Activated CD8-positive, alpha-beta memory T cell treated with anti-CD3 and anti-CD28 coated beads, Interleukin-2, amount 10 ng/mL, durations not matched to agents 7 days and 5 days (primary cell): ENCODE measurements at places on chromosomes 16 and 17.

- peak; percentile 94 for DNase-seq
These were observed 1.3 kb downstream of the ZNF276 start for GRCh38 chr16:89722392-89723278.

DNA sequence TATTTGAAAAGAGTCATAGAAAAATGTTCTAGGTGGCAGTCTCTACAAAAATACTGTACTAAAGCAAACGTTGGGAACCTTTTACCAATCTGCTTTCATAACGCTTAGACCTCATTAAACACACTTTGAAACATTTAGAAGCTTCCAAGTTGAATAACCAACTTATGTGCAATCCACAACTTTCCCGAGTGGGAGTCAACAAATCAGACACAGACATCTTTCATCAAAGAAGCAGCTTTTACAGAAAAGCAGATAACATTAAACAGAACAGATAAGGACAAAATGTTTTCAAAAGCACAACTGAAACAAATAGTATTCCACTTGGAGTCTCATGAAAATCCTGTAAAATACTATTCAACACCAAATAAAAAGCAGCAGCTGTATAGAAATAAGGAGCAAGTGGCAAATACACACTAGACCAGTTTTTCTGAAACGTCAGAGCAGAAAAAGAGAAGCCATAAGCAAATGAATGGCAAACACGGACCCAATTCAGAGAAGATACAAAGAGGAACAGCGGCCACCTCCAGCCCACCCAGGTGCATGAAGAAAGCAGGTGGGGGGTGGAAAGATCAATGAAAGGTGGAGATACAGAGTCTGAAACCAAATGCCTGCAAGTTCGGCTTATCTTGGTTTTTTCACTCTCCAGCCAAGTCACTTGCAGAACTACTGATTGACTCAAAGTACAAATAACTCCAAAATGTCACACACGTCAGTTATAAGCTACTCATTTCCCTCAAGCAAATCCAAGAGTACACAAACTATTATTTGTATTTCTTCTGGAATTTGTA is 18.4 kb upstream of the FBF1 start:
- DNase-seq, result no peak

GRCh38 chr17:8300627-8301242 is 5.5 kb upstream of the SLC25A35 start:
- DNase-seq, result peak; percentile 74

- peak; percentile 89 for DNase-seq
These were observed 289.4 kb downstream of the SEC14L1 start for GRCh38 chr17:77429969-77430752.

DNA sequence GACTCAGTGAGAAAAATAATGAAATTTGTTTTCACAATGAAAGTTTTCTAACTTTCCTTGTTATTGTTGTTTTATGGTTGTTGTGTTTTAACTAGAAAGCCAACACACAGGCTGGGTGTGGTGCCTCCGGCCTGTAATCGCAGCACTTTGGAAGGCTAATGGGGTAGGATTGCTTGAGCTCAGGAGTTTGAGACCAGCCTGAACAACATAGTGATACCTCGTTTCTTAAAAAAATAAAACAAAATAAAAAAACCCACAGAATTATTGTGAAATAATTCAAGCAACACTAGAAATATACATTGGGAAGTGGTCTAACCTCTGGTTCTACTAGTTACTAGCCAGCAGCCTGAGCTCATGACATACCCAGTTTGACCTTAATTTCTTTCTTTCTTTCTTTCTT is 630 bp downstream of the MILR1 start:
- DNase-seq, result no peak

DNA sequence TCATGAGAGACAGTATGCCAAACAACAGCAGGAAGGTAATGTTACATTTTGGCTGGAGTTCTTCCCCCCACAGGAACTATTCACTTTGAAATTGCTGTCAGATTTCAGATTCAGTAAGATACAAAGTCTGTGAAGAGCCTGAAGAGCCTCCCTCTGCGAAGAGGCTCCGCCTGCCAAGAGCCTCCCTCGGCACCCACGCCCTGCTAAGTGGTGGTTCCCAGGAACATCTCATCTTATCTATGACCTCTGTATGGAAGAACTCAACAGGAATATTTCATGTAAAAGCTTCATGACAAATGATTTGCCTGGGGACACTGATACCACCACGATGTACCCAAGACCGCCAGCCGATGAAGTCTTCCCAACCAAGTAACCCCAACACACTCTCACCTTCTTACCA is 3.2 kb downstream of the ZC3H7A start:
- DNase-seq, result no peak

GRCh38 chr17:32980230-32980629 is 11.4 kb upstream of the SPACA3 start:
- no peak for DNase-seq

- DNase-seq, result peak; percentile 48
These were observed 21.6 kb upstream of the STH start for GRCh38 chr17:45977506-45977824.

DNA sequence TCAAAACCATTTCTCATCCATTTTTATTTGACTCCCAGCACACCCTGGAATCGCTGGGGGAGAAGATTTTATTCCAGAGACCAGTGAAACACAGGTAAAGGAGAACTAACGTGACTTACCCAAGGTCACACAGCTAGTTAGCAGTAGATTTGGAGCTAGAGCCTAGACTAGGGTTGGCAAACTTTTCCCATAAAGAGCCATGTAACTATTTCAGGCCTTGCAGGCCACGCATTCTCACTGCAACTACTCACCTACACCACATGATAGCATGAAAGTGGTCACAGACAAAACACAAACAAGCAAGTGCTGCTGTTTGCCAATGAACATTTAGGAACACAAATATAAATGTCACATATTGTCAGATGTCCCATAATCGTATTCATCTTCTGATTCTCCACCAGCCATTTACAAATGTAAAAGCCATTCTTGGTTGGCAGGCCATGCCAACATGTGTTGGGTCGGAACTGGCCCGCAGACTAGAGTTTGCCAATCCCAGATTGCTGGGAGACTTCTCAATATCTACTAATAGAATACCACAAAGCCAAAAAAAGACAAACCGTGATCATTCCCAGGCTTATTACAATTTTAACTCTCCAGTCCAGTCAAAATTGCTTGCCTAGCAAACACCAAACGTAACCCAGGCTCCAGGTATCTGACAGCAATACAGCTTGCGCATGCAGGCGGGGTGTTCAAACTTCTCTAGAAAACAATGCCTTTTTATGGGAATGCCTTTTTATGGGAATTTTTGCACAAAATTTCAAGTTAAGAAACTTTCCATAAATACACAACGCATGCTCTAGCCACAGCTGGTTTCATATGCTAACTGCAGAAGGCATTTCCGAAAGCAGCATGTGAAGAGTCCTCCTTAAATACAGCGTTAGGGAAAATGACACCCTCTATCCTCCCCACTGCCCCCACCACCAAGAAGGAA is 20.9 kb downstream of the ZFHX3 start:
- no peak for DNase-seq

DNA sequence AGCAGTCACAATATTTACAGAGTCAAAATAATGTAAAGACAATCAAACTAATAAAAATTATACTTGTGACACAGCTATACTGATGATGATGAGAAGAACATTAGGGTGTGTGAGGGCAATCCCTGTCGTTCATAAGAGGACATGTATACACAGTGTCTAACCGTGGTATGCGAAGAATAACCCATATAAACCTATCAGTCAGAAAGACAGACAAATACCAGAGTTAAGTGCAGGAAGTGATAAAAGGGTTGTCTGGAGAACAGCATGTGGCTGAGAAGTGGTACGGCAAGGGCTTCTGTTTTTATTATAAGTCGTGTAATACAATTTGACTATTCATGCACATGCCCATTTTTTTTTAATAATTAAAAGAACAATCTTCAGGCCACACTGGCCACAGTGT is 46.7 kb downstream of the LMF1 start:
- DNase-seq, result no peak

DNA sequence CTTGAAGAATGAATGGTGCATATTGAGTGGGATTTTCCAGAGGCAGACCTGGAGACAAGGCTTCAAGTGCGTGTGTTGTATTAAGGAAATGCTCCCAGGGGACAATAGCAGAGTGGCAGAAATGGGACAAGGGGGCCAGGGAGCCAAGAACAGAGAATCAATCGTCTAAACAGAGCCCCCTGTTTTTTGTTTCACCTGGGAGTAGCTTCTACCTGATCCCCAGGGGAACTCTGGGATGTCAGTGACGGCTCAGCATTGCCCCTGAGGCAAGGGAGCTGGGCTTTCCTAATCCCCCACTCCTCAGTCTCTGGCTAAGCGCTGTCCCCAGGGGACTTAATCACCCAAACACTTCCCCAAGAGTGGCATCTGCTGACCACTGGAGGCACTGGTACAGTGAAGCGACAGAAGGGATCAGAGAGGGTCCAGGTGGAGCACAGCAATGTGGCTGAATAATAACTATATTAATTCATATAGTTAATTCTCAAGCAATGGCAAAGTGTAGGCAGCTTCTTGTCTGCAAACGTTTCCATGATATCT is 35.7 kb upstream of the C16orf78 start:
- no peak for DNase-seq

DNA sequence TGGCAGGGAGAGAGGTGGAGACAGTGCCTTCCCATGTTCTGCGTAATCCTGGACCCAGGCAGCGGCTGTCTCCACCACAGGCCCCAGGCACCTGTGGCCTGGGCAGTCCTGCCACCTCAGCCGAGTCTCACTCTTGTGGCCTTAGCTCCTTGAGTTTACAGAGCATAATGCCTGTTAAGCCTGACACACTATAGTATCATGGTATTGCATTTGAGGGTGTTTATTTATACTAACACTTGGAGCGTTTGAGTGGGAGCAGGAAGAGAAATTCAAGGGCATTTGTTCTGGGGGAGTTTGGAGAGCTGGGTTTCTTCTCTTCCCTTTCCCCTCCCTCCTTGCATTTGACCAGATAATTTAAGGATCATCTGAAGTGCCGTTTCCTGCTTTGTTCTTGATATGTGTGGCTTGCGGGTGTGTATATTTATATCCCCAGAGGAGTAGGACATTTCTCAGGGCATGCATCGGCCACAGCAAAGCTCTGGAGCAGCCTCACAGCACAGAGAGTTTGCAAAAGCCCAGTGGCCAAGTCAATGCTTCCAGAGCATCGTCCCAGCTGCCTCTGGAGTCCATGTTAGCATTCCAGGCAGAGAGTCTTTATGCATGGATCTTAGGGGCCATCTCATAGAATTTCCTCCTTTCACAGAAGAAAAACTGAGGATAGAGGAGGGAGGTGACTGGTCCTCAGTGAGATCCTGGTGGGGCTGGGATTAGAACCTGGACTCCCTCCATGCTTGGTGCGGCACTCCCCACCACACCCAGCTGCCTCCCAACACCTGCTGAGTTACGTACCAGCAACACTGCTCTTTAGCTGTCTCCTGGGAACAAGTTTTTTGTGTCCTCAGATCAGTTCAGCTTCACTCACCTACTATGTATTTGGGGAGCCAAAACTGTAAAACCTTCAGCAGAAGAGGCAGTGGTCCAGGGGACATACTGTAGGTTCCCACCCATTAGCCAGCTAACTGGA is 222.8 kb downstream of the CCDC182 start:
- DNase-seq, result no peak

- no peak for DNase-seq
These were observed 3.7 kb upstream of the USP32 start for GRCh38 chr17:60395508-60396065.

DNA sequence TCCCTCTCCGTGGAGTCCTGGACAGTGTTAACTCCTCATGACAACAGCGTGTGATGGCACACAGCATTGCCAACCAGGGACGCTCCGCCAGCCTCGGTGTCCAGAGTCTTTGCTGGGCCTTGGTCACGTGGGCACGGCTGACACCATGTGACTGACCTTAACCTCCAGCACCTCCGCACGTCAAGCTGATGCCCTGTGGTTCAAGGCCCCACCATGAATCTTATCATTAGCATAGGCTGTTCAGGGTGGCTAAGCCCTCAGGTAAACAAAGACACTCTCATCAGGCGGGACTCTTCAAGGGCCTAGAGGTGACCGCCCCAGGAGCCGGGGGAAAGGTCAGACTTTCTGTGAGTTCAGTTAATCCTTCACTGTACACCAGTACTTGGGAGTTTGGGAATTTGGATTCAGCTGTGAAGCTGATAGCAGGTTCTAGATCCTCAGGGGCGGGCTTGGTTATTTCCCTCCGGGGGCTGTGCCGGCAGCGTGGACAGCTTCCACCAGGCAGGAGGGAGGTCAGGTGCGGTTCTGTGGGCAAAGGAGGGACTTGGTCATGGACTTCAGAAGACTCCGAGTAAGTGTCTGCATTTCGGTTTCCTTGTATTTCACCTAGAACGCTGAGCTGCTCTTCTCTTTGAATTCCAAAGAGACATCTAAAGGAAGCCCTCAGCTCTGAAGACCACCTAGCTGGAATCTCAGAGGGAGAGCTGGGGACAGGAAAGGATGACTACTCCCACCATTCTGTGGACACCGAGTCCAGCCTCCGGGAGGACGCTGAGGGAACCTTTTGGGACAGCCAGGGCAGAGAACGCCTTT is 195.5 kb upstream of the CIBAR2 start:
- DNase-seq, result no peak

DNA sequence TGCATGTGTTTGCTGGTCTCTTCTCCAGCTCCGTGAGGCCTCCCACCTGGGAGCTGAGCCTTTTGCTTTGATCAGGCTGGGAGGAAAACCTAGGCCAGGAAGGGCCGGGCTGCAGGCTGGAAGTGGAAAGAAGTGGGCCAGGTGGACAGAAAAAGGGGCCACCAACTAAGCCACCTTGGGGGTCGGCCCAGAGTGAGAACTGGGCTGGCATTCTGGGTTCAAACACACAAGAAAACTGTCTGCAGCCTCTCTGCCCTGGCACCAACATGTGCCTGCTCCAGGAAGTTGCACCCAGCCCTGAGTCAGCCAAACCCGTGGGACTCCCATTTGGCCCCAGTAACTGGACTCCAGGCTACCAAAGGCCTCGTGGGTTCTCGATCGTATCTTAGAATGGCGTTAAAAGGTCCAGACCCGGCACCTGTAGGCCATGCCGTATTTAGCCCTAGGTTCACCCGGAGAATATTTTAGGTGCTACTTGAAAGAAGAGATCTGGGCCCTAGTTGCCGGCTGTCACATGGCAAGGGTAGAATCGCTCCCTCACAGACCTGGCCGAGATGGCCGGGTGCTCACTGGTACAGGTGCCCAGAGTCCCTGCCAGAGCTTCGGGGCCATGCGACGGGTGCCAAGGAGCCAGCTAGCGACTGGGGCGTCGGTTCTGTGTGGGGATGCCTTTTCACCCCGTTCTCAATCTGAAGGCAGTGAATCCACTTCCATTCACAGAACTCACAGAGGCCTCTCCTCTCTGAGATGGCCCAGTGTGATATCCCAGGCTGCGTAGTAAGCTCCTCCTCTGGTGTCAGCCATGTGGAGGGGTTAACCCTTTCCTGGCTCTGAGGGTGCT is 236.6 kb downstream of the MRTFB start:
- DNase-seq, result no peak

DNA sequence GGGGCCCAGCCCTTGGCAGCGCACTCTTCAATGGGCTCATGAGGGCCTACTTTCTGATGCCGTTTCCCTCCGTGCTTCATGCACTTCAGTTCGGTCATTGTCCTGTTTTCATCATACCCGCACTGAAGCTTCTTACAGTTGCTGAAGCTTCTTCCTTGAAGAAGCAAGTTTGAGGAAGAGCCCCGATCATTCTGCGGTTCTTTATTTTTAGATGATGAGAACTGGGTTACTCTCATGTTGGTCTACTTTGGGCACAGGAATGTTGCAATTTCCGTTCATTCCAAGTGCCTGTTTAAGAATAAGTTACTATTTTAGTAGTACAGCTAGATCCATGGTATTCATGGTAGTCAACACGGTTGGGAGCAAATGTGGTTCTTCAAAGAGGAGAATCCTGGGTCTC is 587.7 kb upstream of the HSBP1 start:
- no peak for DNase-seq
